ENCODE measurements at places on chromosomes 5 and 9.

GRCh38 chr5:97388794-97389193 lies 205.7 kb upstream of the RIOK2 start:
- no peak for DNase-seq

DNA sequence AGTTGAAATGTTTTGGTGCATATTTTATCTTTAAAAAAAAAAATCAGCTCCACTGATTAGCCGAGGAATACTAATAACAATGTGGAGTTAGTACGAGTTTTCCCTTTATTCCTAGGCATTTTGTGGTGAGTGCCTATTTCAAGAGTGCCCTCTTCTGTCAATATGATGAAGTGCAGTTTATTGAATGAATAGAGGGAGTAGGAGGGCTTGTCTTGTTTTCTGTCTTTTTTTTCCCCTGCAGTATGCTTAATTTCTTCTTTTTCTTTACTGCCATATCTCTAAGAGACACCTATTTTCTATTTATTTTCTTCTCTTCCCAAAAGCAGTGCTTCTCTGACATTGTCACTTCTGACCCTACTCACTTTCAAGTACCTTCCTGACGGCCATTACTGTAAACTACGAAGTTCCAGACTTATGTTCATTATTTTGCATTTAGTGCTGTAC lies 169.6 kb upstream of the PITX1 start:
- no peak for DNase-seq

DNA sequence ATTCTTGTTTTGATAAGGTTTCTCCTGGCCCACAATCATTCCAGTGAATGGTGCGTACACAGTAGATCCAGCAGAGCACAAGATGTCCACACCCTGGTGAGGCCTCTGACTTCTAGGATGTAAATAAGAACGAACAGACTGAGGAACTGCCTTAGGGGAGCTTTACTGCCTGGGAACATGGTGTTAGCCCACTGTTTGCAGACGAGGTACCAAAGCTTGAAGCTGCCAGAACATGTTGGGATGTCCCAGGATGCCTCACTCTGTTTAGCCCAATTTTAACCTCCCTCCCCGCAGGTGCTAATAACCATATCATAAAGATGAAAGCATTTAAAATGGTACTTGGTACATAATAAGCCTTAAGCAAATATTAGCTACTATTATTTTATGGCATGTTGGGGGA lies 3.5 kb downstream of the LECT2 start:
- no peak for DNase-seq

DNA sequence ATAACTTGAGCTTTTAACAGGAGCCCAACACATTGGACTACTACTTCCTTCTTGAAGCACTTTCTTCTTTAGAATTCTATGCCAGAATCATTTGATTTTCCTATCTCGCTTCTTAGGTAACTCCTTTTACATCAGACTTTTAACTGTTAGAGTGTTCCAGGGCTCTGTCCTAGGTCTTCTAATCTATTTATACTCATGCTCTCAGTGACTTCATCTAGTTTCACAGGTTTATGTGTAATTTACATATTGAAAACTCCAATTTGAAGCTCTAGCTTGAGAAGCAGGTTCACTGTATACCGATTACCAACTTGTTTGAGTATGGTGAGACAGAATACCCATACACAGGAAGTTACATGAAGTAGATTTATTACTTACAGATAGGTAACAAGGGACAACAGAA lies 11.3 kb downstream of the SHOC1 start:
- DNase-seq = no peak

DNA sequence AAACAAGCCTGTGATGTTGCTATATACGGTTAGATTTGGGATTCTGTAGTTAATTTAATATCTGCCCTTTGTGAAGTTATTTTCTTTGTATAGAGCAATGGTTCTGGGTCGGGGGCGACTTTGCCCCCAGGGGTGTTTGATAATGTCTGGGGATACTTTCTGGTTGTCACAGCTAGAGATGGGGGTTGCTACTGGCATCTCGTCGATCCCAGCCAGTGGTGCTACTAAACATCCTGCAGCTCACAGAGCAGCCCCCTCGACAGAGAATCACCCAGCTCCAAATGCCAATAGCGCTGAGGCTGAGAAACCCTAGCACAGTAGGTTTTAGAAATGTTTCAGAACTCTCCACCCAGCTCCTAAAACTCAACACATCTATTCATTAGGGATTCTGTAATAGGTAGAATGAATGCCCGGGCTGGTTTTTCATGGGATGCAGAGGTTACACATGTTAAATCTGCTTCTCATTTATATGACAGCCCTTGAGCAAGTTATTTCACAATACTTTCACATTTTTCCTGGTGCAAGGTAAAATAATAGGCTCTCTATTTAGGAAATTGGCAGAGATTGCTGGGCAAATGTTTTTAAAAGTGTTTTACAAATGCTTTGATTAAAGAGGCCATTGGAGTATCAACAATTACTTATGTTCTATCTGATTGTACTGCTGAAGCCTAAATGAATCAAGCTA lies 75.2 kb upstream of the CTSL start:
- DNase-seq = no peak

GRCh38 chr5:144567421-144567780 lies 396.7 kb downstream of the KCTD16 start:
- DNase-seq = no peak

- no peak for DNase-seq
Observed at GRCh38 chr9:128683340-128684064, 5.5 kb upstream of the SET start.

GRCh38 chr9:101469026-101469425 lies 33.5 kb upstream of the ALDOB start:
- no peak for DNase-seq

- DNase-seq = no peak
Observed at GRCh38 chr9:13911473-13911872, 402.5 kb downstream of the NFIB start.

GRCh38 chr9:21995006-21995665 lies 545 bp downstream of the CDKN2B-AS1 start:
- DNase-seq = peak; percentile 58
